Tongue (tissue), 3 donors: ENCODE measurements at places on chromosomes 6 and 20.

DNA sequence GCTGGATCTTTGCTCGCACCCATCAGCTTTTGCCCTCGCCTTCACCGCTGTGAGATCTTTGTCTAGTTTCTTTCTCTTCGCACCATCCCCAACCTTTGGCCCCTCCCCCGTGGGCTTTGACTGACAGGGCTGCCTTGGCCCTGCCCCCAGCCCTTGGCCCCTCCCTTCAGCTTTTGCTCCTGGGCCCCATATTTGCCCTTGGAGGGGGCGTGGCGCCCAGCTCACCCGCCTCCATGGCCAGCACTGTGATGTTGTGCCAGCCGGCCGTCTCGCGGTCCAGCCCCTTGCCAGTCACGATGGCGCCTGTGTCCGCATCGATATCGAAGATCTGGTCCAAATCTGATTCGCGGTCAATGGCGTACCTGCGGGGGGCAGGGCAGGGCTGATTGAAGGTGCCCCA, 81.1 kb downstream of the CD40 start:
- DNase-seq: no peak

DNA sequence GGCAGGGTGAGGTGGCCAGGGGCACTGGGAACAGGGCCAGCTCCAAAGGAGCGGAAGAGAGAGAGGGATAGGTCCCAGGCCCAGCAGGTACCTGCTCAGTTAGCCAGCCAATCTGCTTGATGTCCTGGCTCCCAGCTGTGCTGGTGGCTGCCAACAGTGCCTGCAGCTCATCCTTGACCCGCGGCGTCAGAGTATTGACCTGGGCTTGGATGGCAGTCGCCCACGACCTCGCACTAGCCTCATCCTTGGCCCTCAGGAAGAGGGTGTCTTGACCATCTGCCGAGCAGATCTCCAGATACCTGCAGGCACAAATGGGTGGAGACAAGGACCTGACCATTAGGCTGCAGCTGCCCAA, 11.1 kb upstream of the CDK5RAP1 start:
- DNase-seq: no peak

DNA sequence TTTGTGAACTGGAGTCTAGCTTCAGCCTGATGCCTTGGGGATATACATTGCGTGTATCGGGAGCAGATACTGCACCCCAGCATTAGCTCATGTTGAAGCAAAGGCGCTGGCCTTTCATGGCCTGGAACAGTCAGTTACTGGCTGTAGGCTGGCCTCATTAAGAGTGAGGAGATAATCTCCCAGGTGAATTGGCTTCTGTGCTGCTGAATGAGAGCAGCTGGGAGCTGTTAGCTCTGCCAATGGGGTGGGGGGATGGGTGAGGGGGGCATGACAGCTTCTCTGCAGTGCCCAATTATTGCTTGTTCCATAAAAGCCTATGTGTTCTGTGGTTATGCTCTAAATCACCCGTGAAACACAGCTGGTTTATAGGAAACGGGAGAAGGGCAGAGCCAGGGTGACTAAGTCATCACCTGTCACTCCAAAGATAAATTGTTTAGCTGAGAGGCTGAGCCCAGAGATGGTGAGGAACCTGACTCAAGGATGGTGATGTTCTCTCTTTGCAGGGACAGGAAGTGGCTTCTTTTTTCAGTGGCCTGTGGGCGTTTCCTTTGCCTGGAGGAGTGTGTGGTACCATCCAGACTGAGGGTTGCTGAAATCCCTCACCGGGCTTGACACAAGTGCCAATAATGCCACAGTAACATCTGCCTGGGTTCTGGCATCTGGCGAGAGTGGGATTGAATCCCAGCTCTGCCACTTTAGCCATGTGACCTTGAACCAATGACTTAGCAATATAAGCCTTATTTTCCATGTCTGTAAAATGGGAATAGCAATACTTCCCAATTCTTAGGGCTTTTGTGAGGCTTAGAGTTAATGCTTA, 170.8 kb downstream of the BCAS1 start:
- DNase-seq: peak; percentile 95

GRCh38 chr6:7974938-7975763, 64.6 kb upstream of the TXNDC5 start:
- peak; percentile 9 for DNase-seq

- DNase-seq: no peak
Measured at GRCh38 chr6:33128318-33128717, 52.5 kb downstream of the HLA-DPB1 start.

- peak; percentile 77 for DNase-seq
Measured at GRCh38 chr6:71510057-71510713, 221.6 kb downstream of the OGFRL1 start.

DNA sequence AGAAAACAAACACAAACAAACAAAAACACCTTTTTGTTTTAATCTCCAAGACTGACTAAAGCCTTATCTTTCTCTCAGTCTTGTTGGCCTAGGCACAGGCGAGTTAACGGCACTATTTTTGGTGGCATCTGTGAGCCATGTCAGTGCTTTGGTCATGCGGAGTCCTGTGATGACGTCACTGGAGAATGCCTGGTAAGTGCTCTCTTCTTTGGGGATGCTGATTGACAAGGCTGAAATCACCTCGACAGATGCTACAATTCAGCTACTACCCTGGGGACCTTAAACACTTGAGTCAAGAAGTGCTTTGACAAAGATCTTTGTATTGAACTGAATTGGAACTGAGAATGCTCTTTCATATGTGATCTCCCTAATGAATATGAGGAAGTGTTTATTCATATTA, 384.1 kb downstream of the LAMA2 start:
- DNase-seq: peak; percentile 36

GRCh38 chr6:135181333-135182070, 394 bp downstream of the MYB start:
- DNase-seq: peak; percentile 25

GRCh38 chr6:150940941-150941340, 75.4 kb downstream of the MTHFD1L start:
- peak; percentile 57 for DNase-seq

GRCh38 chr6:18577491-18577890, 190.3 kb downstream of the RNF144B start:
- DNase-seq: no peak

DNA sequence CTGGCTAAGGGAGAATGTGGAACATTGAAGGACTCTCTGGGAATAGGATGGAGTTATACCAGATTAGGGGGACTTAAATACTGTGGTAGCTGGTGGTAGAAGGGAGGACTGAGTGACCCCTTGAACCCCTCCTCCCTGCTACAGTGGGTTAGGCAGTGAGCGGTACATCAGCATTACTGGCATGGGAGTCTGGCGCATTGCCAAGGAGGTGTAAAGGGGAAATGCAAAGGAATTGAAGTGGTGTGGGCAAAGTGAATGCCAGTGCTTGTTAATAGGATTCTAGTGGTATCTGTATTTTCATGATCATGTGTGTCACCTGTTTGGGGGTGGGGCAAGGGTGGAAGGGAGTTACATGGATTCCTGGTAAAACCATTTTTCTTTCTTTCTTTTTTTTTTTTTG, 60.1 kb downstream of the GFRA4 start:
- no peak for DNase-seq

DNA sequence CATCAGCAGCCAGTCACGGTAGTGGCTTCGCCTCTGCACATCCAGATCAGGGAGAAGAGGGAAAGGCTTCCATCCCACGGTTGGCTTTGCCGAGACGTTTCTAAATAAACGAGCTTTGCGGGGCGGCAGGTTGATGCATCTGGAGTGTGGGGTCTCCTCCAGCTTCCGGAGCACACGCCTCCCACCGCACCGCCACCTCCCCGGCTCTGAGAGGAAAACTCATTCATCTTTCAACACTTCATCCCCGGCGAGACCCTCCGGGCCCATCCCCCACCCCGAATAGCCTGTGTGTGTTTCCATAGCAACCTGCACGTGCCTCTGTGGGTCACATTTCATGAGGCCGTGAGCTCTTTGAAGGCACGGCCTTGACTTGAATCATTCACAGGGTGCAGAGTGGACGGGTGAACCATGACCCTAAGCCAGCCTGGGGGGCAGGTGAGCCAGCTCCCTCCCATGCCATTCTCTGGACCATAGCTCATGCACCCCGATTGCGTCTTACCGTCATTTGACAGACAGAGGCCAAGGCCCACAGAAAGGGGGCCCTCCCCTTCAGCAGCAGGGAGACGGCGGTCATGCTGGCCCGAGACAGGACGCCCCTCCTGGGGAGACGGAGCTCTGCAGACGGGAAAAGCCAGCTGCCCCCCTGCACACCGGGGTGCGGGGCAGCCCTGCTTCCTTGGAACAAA, 16.2 kb upstream of the CHRNA4 start:
- DNase-seq: no peak
